ENCODE measurements at places on chromosomes 7 and 10. TPM values are rescaled to one million over a fixed set of nuclear protein-coding genes. Genes with fewer than 3 reads are reported as not detected.

Gene AKR1D1
- not detected for total RNA-seq

Gene CNPY1
- total RNA-seq = not detected

DNA sequence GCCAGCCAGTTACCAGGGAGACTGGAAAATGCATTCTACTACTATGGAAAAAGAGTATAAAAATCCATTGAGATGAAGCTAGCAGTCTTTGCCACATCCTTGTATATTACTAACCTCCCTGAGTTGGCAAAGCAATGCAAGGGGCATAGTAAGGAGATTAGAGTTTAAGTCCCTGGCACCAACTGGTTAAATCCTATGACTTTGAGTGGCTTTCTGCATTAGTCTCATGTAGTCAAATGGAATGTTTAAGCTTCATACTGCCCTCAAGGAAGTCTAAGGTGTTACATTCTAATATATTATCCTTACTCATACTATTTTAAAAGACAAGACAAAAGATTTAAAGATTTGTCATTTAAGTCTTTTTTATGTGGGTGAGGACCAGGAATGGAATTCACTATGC is 110.1 kb downstream of the INHBA start:
- DNase-seq = no peak

- DNase-seq = no peak
Observed at GRCh38 chr10:93566435-93567276, at the start of gene FFAR4. TSS of gene FFAR4 (plus strand) at chr10:93566665. CDS start at chr10:93566721, 56 bp downstream.

GRCh38 chr7:80779456-80779855 is 139.4 kb downstream of the SEMA3C start:
- DNase-seq = no peak
